ENCODE measurements at places on chromosomes 16 and 17. TPM values are rescaled to one million over a fixed set of nuclear protein-coding genes. Genes with fewer than 3 reads are reported as not detected.

Gene PSMD11
- 101 TPM for total RNA-seq

Gene INCA1
- 0.42 TPM for total RNA-seq

Gene HSD17B1
- 1.1 TPM for total RNA-seq

Gene KRTAP9-4
- total RNA-seq: not detected

Gene MMP15
- total RNA-seq: 58.2 TPM

Gene RBFOX1
- total RNA-seq: 3.9 TPM

Gene NPIPB6
- total RNA-seq: 0.81 TPM

Gene AGRP
- total RNA-seq: 1.1 TPM

Gene SULT1A4
- 8.5 TPM for total RNA-seq

Gene CDH13
- total RNA-seq: 0.78 TPM

Gene KRT9
- total RNA-seq: not detected

Gene PROCA1
- total RNA-seq: 23.7 TPM

- peak; percentile 58 for DNase-seq
These were observed 15.0 kb downstream of the CAVIN1 start for GRCh38 chr17:42408061-42408460.

GRCh38 chr16:1154887-1155331 lies 2.0 kb downstream of the CACNA1H start:
- DNase-seq: peak; percentile 74

DNA sequence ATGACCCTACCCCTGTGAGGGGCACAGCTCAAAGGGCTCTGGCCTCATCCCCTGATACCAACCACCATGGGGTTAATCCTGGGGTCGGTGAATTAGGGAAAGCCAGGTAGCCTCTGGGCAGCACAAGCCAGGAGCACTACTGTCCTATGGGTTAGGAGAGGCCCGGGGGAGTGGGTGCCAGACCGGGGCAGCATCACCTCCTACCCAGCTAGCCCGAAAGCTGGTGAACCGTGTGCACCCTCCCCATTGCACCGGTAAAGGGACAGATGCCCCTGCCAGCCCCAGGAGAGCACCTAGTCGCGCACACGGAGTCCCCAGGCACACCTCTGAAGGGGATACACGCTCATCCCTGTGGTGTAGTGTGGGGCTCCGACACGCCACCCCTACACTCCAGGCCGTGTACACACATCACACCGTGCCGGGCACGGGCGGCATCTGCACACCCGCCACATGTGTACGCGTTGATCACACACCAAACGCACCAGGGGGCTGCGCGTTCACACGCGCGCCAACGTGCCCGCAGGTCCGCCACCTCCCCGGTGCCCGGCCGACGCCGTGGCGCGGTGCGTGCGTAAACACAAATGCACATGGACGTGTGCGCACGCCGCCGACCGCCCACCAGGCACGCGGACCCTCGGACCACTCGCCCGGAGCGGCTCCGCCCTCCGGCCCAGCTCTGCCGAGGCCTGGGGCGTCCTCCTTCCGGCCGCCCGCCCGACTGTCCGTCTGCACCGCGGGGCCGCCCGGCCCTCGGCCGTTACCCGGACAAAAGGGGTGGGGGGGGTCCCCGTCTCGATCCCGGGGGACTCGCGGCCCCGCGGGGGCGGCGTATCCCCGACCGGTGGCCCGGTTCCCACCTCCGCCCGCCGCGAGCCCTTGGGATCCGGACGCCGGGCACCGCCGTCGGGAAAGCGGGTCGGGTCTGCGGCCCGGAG lies 785 bp downstream of the UBALD1 start:
- DNase-seq: peak; percentile 82

DNA sequence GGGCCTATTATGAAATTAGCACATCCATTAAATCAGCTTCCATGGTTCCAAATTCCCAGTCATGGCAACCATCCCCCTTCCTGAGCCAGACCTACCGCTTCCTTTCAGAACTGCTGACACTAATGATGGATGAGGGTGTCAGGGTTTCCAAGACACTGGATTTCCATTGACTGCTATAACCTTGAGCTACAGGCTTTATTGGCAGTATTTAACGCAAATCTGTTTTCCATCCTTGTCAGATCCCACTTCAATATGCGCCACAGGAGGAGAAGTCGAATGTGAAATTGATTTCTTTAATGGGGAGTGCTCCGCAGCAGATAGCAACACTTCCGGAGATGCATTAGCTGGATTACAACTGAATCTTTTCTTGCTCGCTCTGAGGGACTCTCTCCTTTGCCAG lies 197.1 kb downstream of the HS3ST4 start:
- DNase-seq: no peak

DNA sequence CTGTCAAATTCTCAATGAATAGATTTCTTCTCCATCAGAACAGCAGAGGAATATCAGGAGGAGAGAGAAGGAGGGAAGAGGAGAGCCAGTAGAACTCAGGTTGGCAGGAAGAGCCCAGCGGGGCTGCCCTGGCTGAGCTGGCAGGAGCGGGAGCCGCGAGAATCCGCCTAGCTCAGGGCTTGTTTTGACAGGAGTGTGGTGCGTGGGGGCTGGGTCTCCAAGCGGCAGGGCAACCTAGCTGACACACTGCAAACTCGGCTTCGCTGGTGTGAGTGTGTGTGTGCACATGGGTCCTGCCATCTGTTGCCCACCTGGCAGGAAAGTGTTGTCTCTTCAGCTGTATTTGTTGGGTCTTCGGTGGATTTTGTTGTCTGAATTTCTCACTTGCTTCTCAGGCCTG lies 27.9 kb upstream of the BCAR1 start:
- peak; percentile 74 for DNase-seq

- peak; percentile 33 for DNase-seq
These were observed 38.5 kb upstream of the CNEP1R1 start for GRCh38 chr16:49986351-49987124.

DNA sequence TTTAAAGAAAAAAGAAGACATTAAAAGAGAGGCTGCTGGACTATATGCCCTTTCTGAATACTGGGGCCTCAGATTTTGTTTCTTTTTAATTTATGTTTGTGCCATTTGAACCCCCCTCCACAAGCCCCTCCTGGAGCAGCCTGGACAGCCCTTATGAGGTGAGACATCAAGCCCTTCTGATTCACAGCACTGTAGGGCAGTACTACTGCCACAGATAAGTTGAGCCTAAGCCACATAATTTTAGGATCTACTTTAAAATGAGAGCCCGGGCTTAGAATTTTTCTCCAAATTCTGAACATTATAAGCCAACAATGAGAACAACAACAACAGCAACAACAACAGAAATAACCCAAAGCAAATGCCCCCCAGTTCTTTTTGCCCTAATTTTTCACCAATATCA lies 256.9 kb upstream of the SALL1 start:
- DNase-seq: no peak

- DNase-seq: peak; percentile 81
These were observed 823 bp downstream of the TNRC6C start for GRCh38 chr17:77959126-77959925.

DNA sequence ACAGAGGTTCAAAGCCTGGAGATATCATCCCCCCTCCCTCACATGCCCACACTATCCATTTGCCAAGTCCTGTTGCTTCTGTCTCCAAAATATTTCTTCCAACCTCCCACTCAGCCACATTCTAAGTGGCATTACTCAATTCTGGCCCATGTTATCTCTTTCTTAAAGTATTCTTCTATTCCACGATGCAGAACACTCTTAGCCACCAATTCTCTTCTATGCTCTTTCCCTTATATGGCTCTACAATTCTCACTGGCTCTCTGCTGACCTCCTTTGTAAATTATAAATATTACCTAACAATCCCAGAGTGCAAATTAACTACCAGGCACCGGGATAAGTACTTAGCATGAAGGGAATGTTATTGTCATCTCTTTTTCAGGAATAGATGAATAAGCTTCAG lies 82.4 kb downstream of the KCNJ2 start:
- DNase-seq: no peak

GRCh38 chr17:76005263-76006149 lies 4.9 kb downstream of the CDK3 start:
- DNase-seq: peak; percentile 95

GRCh38 chr16:64453646-64454045 lies 668.2 kb downstream of the CDH11 start:
- no peak for DNase-seq

- no peak for DNase-seq
These were observed 121.3 kb upstream of the CACNG5 start for GRCh38 chr17:66713533-66714042.

GRCh38 chr17:79699386-79700036 lies 31.2 kb upstream of the ENPP7 start:
- peak; percentile 82 for DNase-seq

GRCh38 chr17:50697663-50698272 lies 9.9 kb downstream of the ANKRD40 start:
- no peak for DNase-seq

GRCh38 chr16:88693420-88694177 lies 7.3 kb upstream of the SNAI3 start:
- no peak for DNase-seq

- no peak for DNase-seq
These were observed 240.3 kb downstream of the MAF start for GRCh38 chr16:79360267-79360666.

- no peak for DNase-seq
These were observed 122.4 kb upstream of the NUDT7 start for GRCh38 chr16:77599793-77600415.

DNA sequence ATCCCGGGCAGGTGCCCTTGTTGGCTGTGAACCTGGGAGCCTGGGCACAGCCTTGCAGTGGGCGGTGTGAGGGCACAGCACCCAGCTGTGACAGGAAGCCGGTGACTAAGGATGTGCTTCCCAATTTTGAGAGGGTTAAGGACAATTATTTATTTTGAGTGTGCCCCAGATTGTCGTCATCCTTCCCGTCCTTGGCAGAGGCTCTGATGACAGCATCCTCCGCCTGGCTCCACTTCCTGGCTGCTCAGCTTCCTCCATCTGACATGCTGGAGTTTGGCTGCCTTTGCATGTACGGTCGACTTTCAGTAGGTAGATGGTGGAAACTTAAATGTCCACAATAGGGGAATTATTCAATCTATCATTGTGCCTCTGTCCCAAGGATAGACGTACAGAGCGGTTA lies 282.4 kb upstream of the EEF2KMT start:
- no peak for DNase-seq

GRCh38 chr16:3497771-3498170 lies 2.5 kb upstream of the C16orf90 start:
- DNase-seq: no peak

DNA sequence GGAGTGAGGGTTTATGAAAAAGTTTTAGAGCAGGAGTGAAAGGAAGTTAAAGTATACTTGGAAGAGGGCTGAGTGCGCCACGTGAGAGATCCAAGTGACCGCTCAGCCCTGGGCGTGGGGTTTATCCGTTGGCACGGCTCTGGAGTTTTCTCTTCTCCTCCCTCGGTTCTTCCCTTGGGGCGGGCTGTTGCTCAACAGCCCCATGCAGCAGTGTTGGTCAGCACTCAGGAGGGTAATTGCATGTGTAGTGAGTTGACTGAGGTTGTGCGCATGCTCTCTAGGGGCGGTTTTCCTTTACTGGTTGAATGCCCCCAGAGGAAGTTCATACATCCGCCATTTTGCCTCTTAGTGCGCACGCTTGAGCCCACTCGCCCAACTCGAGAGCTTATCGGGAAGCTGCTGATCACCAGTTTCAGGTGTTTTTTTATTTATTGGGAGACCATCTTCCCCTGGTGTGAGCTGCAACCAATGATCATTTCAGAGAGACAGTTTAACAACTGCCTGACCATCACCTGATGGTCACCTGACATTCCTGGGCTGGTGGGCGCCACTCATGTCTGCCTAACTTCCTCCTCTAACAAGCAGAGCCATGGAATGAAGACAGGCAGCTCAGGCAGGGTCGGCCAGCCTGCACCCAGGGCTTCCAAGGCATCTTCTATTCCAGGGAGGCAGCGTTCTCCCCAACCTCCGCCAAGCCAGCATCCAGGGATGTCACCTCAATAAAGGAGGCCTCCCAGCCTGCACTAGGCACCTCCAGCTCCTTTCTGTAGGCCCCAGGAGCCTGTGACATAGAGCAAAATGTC lies 41.3 kb upstream of the DNAH17 start:
- no peak for DNase-seq

- no peak for DNase-seq
These were observed 23.8 kb upstream of the SUPT4H1 start for GRCh38 chr17:58375811-58376210.

DNA sequence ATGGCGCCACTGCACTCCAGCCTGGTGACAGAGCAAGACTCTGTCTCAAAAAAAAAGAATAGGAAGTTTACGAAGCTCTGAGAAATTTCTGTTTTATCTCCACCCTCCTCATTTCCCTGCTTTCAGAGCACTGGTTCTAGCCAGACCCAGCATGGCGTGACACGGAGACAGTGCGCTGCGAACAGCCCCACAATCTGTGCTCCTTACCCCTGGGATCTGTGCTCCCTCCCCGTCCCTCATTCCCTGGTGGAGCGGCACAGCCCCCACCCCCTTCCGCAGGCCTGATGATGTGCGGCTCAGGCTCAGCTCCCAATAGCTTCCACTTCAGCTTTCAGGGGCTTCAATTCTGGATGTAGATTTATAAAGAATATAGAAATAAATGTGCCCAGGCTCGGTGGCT lies 56.1 kb upstream of the ENDOV start:
- DNase-seq: no peak

DNA sequence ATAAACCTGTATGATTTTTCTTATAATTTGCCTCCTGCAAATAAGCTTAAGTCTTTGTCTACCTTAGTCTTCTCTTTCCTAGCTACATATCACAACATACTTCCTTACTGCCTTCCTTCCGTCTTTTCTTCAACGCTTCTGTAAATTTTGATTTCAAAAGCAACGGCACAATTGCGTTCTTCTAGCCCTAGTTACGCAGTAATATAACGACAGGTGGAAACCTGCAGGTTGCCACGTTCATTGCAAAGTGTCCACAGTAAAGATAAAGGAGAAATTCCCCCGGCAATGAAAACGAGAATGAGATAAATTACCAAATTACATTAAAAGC lies 546 bp upstream of the PSMD7 start:
- DNase-seq: no peak

GRCh38 chr16:23384878-23385277 lies 68.1 kb downstream of the COG7 start:
- DNase-seq: no peak

DNA sequence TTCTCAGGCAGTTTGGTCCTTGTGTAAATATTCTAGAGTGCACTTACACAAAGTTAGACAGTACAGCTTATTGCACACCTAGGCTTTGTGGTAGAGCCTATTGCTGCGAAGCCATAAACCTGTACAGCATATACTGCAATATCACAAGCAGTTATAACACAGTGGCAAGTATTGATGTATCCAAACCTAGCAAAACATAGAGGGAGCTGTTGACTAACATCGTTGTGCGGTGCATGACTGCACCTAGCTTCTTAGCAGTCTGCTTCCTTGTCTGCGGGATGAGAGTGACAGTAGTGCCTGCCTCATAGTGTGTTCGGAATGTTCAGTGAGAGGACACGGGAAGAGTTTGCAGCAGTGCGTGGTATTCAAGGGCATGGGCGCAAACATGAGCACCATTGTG lies 78.9 kb downstream of the MPRIP start:
- no peak for DNase-seq

GRCh38 chr16:1688807-1689560 lies 10.9 kb downstream of the JPT2 start:
- no peak for DNase-seq

DNA sequence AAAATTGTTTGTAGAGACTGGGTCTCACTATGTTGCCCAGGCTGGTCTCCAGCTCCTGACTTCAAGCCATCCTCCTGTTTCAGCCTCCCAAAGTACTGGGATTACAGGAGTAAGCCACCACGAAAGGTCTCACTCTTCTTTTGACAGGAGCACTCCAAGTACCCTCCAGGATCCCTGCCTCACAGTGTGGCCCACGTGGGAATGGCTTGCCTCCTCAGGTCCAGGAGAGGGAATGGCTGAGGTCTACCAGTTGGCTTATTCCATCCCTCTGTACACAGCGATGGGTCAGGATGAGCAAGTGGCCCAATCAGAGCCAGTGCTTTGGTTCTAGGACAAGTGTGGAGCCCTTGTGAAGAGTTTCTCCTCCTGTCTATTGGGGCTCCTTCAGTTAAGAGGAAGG lies 73.7 kb upstream of the ZNF423 start:
- DNase-seq: peak; percentile 12

GRCh38 chr16:86089334-86089900 lies 190.5 kb downstream of the IRF8 start:
- DNase-seq: no peak

Data from H7 (cell line).